ENCODE measurements at places on chromosomes 13 and 19.
A peak's percentile ranks its signal among the peaks of the same experiment; 100 is the strongest.

DNA sequence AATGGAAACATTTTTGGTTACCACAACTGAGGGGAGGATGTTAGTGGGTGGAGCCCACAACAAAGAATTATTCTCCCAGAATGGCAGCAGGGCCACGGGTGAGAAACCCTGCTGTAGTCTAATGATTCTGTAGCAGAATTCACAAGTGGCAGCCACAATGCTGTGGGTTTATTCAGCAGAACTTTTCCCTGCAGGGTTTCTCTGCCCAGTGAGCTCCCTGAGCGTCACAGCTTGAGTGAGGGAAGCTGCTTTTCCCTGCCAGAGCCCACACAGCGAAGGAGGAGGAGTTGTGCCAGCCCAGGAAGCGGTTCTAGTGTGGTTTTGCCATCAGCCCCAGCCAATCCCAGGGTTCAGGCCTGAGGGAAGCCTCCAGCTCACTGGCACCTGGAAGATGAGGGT, 4.4 kb downstream of the ATP12A start:
- DNase-seq: no peak

DNA sequence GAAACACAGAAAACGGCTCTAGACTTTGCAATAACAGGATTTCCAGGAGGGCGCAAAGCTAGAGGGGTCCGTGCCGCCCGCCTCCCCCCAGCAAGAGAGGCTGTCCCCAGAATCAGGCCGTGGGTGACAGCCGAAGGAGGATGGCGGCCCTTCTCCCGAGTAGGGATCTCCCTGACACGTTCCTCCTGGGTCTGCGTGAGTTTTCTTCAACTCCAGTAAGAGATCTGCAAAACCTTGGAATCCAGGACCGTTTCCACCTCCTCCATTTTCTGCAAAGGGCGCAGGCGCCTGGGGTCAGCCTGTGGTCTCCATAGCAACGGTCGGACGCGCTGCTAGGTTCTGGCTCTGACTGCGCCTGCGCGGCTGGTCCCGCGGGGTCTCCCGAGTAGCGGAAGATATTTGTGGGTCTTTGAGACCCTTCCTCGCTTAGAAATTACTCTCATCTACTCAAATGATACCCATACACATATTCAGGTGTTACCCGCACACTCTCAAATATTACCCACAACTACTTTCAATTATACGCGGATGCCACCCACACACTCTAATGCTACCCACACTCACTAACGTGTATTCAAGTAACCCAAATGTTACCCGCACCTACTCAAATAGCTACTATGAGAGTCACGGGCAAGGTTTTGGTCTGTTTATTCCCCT, 2.1 kb downstream of the PNMA8C start:
- peak; percentile 85 for DNase-seq

GRCh38 chr13:23969647-23970046, 72.3 kb upstream of the C1QTNF9B start:
- peak; percentile 58 for DNase-seq

- peak; percentile 39 for DNase-seq
Measured at GRCh38 chr19:32692727-32693061, 1.1 kb downstream of the NUDT19 start.

GRCh38 chr19:38229585-38230073, 5.6 kb upstream of the DPF1 start:
- DNase-seq: peak; percentile 97

DNA sequence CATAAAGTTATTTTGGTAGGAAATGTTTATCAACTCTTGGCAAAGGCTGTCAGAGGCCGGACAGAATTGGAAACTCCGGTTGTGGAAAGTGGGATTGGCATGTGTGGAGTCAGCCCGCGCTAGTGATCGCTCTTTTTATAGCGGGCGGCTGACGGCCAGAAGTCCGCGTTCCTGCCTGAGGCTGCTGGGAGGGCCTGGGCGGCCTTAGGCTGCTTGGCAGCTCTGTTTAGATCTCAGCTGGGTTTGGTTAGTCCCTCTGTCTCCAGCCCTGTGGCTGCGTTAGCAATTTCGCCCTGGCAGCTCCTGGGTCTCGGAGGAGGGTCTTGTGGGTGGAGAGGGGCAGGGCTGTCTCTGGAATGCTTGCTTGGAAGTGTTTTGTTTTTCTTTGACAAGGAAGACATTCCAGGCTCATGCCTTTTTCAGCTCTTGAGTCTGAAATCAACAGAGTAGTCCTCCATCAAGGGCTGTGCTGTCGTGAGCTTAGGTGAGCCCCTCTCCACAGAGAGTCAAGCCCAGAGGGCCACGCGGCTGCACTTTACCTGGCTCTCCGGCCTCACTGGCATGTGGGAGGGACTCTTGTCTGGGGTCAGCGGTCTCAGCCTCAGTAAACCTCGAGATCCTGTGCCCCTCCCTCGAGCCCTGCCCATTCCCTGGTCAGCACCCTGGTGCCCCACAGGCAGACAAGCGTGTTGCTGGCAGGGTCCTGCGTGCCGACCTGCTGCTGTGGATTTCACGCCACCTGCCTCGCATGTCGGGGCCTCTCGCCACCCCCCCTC, 22.5 kb downstream of the DOT1L start:
- no peak for DNase-seq

DNA sequence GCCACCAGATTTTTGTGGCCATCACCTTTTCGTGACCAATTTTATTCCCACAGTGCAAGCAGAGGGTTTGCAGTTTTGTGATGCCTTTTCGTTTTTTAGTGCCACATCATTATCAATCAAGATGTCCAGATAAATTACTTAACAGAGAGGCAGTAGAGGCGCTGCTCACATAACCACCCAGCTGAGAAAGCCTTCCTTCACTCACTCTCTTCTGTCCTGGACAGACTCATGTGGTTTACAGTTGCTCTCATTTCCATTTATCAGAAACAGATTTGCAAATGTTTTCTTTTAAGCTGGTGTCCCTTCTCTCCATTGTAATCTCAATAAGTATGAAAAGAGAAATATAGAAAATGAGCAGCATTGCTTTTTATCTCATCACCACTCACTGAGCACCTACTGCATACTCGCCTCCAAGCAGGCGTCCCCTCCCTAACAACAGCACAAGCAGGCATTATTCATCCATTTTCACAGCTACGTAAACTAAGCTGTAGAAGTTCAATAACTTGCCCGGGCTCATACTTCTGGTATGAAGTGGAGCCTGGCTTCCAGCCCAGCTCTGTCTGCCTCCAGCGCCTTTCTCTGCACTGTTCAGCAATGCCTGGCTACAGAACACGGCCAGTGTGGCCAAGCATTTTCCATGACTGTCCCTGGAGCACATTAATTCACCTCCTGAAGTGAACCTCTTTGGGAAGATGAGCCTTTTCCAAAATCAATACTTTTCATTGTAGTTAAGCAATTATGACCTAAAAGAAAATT, 34.6 kb upstream of the KATNAL1 start:
- no peak for DNase-seq

DNA sequence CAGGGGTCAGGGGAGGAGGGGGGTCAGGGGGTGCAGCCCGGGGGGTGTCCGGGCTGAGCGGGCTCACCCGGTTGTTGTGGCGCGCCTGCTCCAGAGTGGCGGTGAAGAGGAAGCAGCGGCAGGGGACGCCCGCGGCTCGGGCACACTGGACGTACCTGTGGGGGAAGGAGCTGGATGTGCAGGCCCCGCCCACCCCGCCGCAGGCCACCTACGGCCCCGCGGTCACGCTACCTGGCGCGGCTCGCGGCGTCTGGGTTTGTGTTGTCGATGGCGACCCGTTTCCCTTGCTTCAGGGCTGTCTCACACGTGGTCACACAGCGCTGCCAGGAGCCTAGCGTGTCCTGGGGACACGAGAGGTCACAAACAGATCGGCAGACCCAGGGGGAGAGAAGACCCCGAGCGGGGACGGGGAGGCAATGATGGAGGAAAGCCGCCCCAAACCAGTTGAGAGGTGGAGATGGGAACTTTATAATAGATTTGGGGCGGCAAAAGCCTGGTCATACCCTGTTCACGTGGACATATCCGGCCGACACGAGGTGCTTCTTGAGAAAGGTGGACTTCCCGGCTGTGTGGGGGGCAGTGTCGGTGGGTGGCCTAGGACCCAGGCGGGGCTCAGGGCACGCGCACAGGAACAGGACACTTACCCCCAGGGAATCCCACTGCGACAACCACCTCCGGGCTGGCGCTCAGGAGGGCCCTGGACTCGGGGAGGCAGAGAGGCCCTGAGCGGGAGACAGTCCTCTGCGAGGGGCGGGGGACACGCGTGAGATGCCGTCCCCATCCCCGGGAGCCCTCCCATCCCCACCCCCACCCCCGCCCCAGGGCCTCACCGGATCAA, 5.6 kb downstream of the PNKP start:
- DNase-seq: peak; percentile 43

DNA sequence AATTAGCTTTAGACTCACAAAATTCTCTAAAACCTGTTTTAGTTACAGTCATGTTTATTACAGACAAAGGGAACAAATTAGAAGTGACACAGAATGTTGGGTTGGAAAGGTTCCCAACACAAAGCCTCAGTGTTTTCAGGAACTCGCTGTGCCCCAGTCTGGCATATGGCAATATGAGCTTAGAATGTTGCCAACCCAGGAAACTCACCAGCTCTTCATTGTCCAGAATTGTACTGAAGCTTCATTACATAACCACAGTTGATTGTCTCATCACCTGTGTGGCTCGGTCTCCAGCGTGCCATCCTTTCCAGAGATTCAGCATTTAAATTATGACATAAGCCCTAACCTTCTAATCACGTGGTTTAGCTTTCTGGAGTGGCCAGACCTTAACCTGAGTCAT, 19.1 kb downstream of the ZNF264 start:
- DNase-seq: no peak

DNA sequence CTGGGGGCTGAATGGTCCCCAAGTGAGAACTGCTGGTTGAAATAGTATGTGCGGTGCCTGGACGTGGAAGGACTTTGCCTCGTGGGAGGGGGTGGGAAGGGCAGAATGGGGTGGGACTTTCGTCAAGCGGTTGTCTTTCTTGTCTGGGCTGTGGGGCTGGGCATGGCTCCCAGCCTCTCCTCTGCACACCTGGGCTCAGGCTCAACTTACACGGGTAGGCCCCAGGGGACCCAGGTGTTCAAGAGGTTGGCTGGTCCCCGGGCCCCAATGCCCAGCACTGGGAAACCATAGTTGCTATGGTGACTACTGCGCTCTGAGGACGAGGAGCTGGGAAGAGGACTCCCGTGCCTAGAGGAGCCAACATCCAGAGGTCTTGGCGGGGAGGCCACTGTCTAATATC, 7.3 kb downstream of the NWD1 start:
- no peak for DNase-seq

DNA sequence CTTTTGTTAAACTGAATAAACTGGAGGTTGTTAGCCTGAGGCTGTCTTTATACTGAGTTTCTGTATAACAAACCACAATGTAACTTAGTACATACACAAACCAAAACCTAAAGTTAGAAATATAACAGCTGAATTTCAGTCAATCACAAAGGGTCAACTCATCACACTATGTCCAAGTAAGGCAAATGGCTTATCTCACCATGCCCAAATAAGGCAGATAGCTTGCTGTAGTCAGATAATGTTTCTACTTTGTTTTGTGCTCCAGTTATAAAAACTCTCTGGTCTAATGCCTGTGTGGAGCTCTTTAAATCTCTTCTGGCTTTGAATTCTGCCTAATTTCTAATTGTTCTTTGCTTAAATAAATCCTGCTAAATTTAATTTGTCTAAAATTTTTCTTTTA, 1323.4 kb upstream of the ATXN8OS start:
- DNase-seq: no peak

GRCh38 chr13:110618167-110618566, 2.8 kb downstream of the NAXD start:
- DNase-seq: no peak

GRCh38 chr13:97179501-97179900, 42.6 kb upstream of the MBNL2 start:
- no peak for DNase-seq

GRCh38 chr19:19637523-19638251, 5.8 kb downstream of the GMIP start:
- DNase-seq: no peak

GRCh38 chr13:72694314-72694713, 33.1 kb downstream of the MZT1 start:
- no peak for DNase-seq

- DNase-seq: no peak
Measured at GRCh38 chr13:48386816-48387215, 26.1 kb downstream of the LPAR6 start.

DNA sequence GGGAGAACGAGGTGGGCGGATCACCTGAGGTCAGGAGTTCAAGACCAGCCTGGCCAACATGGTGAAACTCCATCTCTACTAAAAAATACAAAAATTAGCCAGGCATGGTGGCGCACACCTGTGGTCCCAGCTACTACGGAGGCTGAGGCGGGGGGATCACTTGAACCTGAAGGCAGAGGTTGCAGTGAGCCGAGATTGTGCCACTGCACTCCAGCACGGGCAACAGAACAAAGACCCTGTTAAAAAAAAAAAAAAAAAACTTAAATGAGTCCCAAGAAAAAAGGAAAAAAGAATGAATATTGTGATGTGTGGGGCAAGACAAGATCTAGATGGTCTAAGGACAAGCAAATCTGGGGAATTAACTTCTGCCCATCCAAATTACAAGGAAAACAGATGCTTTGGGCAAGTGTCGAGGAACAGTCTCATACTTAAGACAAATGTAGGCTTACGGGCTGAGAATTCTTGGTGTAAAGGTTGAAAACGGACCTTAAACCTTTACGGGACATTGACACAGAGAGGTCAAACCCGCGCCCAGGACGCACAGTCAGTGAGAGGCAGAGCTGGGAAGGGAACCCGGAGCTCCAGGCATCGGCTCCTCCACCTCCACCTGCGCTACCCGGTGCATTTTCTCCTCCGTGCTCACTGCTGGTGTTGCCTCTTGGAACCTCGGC, 656 bp upstream of the ZNF324 start:
- DNase-seq: no peak

DNA sequence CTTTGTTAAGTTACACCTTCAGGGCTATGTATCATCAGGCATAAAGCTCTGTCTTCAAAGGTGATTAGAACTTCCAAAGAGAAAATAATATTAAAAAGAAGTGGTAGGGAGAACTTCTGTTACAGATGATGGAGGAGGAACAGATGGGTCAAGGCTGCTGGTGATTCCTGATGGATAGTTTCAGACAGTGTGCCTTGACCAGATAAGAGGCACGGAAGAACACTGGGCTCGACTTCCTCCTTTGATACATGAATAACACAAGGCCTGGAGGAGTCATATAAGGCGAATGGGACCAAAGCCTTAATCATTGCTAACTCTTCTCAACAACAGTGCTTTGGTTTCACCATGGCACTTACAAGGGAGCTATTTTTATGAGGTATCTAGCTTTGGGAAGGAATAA, 128.1 kb upstream of the RXFP2 start:
- DNase-seq: no peak

DNA sequence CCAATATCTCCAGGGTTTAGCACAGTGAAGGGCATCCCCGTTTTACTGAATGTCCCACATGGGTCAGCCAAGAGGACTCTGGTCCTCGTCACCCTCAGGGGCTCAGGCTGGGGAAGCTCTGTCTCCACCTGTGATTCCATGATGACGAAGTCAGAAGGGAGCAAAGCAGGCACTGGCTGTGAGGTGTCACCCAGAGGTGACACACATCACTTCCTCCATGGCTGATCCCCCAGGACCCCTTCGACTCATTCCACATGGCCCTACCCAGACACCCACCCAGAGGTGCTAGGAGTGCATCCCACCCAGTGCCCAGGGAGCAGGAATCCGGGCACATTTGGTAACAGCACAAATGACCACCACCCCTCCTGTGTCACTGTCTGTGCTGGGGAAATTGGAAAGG, 145.2 kb upstream of the VSTM2B start:
- DNase-seq: no peak

GRCh38 chr19:55303477-55303876, 19.7 kb downstream of the BRSK1 start:
- no peak for DNase-seq

- DNase-seq: no peak
Measured at GRCh38 chr13:106362707-106363106, 172.8 kb downstream of the EFNB2 start.

GRCh38 chr13:49112782-49113525, 107.2 kb upstream of the MLNR start:
- DNase-seq: no peak
